ENCODE measurements at places on chromosomes 3 and 15.

DNA sequence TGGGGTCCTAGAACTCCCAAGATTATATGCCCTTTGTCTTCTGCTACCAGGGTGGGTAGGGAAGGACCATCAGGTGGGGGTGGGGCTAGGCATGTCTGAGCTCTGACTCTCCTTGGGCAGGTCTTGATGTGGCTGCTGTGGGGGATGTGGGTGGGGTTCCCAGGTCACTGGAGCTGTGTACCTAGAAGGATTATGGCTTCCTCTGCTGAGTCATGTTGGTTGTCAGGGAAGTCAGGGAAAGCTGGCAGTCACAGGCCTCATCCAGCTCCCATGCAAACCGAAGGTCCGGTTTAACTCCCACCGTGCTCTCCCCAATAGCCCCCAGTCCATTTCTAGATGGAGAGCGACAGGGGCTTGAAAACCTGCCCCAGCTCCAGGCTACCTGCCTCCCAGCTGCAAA, 35.2 kb downstream of the EID1 start:
- DNase-seq = no peak

DNA sequence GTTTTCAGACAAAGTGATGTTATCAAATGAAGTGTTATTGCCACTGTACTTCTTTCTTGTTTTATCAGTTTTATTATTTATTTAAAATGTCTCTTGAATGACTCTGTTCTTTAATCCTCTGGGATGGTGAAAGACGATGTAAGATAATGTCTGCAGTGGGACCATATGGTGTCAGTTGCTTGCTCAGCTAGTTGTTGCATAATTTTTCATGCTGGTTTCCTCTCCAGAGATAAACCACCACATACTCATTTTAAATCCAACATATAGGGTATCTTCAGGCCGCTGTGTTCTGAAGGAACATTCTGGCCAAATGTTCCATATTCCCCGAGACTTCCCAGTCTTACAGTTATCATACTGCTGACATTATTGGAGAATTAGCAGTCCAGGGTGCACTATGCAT, 75.9 kb downstream of the GABRG3 start:
- DNase-seq = no peak

- peak; percentile 77 for DNase-seq
These were observed 13.0 kb upstream of the MANF start for GRCh38 chr3:51371943-51372557.

GRCh38 chr3:196489747-196490146, 13.8 kb downstream of the RNF168 start:
- no peak for DNase-seq

- DNase-seq = peak; percentile 8
These were observed 188.9 kb downstream of the MEIS2 start for GRCh38 chr15:36911322-36911944.

DNA sequence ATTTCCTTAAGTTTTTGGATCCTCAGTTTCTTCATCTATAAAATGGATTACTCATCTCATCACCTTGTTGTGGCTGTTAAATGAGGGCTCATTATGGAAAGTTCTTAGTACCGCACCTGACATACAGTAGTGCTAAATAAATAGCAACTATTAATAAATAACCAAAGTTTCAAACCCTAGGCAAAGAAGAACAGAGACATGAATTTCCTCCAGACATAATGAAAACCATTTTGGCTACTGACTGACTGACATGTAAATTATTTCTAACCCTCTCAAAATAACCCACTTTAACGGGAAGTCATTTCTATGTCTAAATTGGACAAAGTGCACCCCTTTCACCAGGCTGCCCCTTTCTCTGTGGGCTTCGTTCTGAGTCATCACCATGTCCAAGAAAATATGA, 17.4 kb upstream of the KLHL6 start:
- DNase-seq = no peak

- no peak for DNase-seq
These were observed 762 bp upstream of the IQSEC1 start for GRCh38 chr3:13074006-13074375.

DNA sequence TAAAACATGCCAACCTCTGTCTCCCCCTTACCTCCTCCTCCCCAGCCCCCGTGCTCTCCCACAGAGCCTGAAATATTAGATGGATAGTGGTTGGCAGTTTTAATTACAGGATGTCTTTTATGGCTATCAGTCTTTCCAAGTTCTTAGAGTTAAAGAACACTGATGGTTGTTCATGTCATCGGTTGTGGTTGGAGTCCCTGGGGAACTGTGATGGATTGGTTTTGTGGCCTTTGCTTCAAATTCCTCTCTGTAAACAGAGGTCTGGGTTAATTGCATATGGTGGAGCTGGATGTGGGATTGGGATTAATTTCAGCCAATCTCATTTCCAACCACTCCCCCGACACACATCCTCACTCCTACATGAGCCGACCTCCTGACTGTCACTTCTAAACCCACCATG, 164.5 kb upstream of the PROK2 start:
- DNase-seq = no peak

- no peak for DNase-seq
These were observed 16.5 kb upstream of the TRA2B start for GRCh38 chr3:185954366-185954723.

DNA sequence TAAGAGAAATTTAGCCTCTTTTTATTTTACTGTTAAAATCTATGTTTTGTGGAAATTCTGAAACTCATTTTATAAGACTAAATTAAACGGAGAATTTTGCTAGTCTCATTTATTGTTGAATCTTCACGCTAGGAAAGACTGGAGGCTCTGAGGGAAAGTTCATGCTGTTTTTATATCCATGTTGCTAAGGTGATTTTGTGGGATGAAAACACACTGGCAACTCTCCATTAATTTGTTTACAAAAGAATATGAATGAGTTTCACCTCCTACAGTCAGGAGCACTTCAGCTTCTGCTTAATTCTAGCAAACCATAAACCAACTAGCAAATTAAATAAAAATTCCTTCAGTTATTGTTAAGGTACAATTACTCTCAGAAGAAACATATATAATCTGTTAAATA, 195.4 kb downstream of the RAP2B start:
- DNase-seq = no peak

- DNase-seq = no peak
These were observed 64.2 kb upstream of the CHL1 start for GRCh38 chr3:132378-132777.

DNA sequence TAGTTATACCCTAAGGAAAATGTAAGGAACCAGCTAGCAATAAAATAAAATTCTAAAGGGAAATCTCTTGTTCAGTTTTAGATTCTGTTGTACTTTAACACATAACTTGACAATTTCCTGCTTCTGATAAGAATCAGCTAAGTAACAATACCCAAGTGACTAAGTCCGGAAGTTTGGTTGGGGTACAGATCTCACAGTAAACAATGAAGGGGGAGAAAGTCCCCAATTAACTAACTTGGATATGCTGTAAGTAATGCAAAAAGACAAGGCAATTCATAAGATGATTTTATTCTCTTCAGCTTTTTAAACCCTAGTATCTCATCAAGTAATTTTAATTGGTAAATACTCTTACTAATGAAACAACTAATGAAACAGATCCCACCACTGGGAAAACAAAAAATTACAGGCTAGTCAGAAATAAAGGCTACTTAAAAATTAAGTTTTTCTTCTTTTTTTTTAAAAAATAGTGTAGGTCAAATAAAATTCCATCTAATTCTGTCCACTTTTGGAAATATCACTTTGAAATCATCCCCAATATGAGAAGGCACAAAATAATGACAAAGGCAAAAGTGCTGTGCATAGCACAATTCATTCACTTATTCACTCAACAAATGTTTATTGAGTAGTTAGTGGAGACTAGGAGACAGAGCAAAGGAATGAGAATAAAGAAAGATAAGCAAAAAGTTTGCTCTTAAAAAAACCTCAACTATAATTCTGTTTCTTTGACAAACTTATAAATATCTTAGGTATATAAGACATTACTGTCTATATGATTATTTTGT, 37.8 kb upstream of the IL20RB start:
- no peak for DNase-seq

DNA sequence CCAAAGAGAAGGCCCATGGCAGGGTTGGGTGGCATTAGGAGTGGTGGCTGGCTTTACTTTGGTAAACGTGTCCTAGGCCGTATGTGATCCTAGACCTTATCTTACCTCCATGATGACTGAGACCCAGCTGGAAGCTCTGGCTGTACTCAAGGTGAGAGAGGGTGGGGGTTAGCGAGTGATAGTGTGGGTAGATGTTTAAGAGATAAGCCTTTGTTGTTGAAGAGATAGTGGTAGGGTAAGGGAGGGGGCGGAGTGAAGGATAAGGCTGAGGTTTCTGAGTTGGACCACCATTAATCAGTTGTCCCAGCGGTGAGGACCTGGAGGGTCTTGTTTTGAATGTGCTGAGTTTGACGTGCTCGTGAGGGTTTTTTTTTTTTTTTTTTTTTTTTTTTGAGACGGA, 61.5 kb upstream of the ULK4 start:
- DNase-seq = no peak

GRCh38 chr15:43266834-43267233, at the start of gene TGM5:
Gene TGM5, minus strand, starts transcription at chr15:43266928. Its CDS starts 79 bp downstream, at chr15:43266849.
- DNase-seq = peak; percentile 84

DNA sequence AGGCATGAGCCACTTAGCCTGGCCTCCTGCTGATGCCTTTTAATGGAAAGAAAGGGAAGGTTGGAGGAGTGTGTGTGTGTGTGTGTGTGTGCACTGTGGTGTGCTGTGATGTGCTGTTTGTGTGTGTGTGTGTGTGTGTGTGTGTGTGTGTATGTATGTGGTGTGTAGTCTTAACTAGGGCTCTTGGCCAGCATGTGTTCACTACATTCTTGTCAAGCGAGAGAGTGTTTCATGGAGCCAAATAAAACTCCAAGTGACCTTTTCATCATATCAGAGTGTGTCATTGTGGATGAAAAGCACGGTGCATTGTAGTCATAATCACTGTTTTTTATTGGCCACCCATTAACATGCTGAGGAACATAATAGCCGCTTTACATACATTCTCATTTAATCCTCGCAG, 30.8 kb upstream of the BHLHE40 start:
- DNase-seq = no peak

GRCh38 chr15:81279621-81280485, 44.1 kb downstream of the STARD5 start:
- DNase-seq = peak; percentile 47

DNA sequence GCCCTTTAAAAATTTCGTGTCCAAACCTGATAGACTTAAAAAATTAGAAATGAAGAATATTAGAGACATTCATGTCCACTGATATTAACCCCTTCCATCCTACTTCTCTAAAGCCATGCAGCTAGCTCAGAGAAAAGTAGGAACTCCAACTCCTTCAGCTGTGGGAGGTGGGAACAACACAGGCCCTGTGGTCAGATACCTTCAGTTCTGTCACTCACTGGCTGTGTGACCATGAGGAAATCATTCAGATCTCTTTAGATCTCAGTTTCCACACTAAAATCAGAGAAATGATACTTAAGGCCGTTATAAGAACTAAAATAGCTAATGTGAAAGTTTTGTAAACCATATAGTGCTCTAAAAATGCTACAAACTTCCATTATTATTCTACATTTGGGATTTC, 209.8 kb downstream of the TNIK start:
- DNase-seq = no peak

- peak; percentile 21 for DNase-seq
These were observed 1.3 kb downstream of the STAG1 start for GRCh38 chr3:136750897-136751315.

DNA sequence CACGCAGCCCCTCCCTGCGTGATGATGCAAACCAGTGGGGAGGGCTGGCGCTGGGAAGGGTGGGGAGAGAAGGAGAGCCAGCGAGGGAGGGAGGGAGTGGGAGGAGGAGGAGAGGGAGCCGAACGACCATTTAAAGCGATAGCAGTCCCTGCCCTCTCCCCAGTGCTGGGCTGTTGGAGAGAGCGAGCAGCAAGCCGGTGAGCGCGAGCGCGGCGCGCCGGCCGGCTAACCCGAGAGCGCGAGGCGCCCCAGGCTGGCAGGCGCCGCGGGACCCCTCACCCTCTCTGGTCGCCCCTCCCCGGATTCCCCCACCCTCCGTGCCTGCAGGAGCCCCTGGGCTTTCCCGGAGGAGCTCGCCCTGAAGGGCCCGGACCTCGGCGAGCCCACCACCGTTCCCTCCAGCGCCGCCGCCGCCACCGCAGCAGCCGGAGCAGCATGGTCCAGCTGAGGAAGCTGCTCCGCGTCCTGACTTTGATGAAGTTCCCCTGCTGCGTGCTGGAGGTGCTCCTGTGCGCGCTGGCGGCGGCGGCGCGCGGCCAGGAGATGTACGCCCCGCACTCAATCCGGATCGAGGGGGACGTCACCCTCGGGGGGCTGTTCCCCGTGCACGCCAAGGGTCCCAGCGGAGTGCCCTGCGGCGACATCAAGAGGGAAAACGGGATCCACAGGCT, at the start of gene GRM7:
Gene GRM7 (plus strand): TSS at position 162 of the 671 bp plus-strand sequence.
- no peak for DNase-seq

GRCh38 chr3:122799322-122799721, 4.5 kb downstream of the SLC49A4 start:
- no peak for DNase-seq

DNA sequence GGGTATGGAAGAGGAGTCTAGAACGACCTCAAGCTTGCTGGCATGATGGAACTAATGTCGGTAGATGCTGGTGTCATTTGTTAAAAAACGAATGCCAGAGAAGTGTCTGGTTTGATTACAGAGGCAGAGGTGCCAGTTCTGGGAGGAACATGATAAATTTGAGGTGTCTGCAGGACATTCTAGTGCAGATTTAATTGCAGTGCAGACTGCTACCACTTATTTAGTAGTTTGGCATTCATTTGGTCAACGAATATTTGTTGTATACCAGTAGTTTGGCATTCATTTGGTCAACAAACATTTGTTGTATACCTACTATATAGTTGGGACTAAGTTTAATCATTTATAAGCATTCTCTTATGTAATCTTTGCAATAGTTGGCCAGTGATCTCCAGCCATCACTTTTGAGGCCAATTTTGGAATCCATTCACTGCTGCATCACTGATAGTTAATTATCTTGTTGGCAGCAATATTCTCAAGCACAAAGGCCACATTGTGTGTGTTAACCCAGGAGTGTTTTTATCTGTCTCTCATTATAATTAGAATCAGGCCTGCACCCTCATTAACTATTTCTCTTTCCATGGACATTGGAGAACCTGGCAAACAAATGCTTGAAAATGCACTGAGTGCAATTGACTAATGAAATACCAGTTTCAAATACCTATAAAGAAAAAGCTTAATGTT, 19.5 kb upstream of the TGFBR2 start:
- DNase-seq = no peak

- no peak for DNase-seq
These were observed 20.9 kb upstream of the TEX9 start for GRCh38 chr15:56344336-56344735.

DNA sequence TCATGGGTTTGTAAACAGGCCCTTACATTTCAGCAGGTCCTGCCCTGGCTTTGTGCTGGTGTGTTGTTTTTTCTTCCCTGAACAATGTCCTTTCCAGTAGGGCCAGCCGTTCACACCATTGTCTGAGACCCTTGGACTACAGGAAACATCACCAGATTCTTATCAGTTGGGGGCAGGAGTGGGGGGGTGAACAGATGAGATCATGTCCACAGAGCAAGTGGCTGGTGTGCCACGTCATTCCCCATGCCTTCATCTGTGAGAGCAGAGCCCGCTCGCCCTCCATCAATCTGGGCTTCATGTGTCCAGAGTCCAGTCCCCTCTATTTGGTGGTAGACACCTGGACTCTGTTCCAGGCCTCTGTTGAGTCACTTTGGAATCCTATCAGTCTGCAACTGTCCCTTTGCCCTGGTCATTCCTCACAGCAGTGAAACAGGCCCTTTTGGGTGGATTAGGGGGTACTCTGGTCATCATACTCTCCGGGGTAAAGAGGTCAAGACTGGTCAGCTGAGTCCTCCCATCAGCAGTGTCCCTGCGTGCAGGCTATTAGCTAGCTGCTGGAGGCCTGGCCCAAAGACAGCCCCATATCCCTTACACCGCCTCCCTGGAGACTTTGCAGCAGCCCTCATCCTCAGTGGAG, 15.0 kb downstream of the SEMA3G start:
- DNase-seq = no peak
